ENCODE measurements at places on chromosomes 6 and 20.

DNA sequence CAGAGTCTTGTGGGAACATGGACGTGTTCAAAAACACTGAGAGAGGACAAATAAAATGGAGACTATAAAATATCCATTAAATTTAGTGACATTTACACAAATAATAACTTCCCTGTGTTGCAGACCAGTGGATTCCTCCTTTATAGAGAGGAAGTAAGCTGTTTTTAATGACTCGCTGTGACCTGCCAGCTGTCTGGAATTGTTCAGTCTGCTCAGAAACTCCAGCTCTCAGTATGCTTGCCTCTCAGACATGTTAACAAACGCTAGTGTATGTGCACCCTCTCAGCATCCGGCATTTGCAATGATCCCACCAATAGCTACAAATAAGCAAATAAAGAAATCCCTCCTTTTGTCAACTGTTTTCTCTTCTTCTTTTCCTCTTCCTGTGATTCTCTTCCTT, 158.0 kb upstream of the TCF21 start:
- DNase-seq: no peak

GRCh38 chr6:88764081-88764480, 199.3 kb downstream of the RNGTT start:
- DNase-seq: no peak

DNA sequence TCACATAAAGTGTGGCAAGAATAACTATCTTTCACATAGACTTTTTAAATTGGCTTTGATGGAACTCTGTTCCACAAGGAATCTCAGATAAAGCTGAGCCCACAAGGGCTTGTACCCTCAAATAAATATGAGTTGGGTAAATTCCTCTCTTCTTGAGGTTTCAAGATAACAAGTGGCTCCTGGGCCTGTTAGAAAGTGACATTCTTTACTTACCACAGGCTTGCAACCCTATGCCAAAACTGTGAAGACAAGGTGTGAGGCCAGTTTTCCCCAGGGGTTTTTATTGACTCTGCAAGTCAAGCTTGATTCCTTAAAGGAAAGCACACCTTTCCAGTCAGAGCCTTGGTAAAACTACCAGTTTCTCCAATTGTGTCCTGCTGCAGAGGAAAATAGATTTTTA, 664.8 kb upstream of the GJE1 start:
- DNase-seq: no peak

GRCh38 chr20:312866-313265, 12.5 kb upstream of the SOX12 start:
- no peak for DNase-seq

DNA sequence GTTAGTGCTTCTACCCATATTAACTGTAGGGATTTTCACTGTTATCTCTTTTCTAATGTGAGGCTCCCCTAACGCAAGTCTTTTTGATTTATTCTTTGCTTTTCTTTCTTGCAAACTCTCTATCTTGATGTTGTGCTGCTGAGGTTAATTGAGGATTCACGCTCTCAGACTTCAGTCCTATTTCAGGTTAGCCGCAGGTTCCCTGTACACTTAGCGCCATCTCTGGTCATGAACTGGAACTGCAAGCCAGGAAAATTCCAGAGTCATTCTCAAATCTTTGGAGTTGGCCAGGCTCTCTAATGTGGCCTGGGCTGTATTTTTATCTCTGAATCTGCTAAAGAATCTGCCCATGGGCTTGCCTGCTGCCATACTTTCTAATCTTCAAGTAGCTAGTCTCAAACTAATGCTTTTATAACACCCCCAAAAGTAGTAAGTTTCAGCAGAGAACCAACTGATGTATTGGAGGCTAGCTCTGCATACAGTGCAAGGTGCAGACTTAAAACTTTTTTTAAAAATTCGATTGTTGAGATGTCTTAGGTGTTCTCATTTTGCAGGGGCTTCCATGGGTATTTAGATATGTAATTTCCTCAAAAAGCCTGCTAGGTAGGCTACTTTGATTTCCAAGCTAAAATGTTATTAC, 91.1 kb upstream of the OPRM1 start:
- DNase-seq: no peak

DNA sequence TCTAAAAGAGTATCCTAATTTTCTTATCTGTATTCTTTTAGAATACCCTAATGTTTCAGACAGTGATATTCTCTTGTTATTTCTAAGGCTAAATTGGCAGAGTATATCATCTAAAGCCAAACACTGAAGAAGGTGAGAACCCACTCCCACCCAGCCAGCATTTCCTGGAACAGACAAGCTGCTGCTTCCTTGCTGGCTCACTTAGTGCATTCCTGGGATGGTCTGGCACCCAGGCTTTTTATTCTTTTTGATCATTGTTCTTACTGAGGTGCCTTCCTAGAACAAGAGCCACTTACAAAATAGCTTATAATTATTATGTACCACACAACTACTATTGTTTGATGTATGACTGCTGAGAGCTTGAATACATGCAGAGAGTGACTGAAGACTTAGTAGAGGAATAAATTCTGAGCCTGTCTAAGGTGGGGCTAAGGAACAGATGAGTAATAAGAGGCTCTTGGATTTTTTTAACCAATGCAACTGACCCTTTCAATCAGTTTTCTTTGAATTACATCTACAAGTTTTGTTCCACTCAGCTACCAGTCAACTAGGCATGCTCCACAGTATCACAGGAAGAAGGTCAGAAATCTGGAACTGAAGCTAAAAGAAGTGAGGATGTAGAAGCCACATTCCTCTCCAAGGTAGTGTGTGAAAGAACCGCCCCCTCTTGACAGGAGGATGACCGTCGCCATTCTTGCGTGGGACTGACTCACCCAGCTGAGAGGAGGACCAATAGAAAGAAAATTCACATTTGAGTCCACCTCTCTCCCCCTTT, 30.1 kb downstream of the PRPH2 start:
- no peak for DNase-seq

DNA sequence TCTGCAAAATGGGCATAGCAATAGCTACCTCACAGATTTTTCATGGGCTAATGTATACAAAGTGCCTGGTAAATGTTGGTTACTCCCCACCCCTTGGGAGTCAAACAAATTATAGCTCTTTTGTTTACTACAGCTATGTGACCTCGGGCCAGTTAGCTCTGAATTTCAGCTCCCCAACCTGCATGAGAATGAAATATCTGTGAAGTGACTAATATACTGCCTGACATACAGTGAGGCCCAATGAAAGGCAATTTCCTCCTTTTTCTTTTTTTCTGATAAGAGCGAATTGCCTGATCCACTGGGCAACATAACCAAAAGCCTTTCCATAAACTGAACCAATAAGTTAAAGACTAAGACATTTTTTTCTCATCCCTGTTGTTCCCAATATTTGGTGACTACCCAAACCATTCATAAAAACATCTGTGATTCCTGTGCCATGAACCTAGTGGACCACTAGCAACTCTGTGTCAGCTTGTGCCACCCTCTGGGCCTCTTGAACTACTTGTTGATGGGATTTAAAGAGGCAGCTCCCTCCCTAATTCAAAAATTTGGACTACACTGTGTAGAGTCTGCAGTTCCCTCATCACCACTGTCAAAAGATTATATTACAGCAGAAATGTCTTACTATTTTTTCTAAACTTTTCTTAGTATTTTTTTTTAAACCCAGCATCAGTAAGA, 91.9 kb upstream of the TMEM30A start:
- no peak for DNase-seq

- DNase-seq: no peak
Measured at GRCh38 chr20:32442630-32443373, 84.7 kb downstream of the ASXL1 start.

GRCh38 chr6:49299279-49299678, 163.8 kb downstream of the MMUT start:
- DNase-seq: no peak

GRCh38 chr6:116277124-116277523, 2.6 kb downstream of the TSPYL1 start:
- no peak for DNase-seq

- DNase-seq: no peak
Measured at GRCh38 chr20:3658716-3659491, 4.3 kb downstream of the GFRA4 start.

DNA sequence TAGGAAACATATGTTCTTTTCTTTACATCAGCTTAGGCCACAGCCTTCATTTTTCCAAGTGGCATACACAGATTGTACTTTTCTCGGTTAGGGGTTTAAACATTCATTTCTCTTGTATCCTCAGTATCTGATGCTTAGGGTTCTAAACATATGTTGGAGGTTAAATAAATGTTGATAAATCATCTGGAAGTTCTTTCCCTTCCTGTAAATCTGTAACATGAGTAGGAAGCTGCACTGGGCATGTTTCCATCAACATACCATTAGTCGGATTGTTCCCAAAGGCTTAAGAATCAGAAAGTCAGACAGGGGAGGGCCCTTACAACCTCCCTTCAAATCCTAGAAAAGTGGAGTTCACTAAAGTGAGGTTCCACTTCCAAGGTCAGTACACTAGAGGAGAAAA, 54.8 kb upstream of the BCLAF1 start:
- DNase-seq: no peak

DNA sequence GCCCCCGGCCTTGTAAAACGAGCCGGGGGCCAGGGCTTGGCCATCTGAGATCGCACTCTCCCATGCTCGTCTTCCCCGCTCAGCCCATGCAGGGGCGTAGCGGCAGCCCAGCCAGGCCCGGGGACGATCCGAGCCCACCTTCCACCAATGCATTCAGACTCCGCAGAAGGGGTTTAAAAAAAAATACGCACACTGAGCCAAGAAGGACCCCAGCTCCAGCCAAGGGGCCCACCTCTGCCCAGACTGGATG, 320 bp downstream of the GSTA4 start:
- DNase-seq: peak; percentile 77

- no peak for DNase-seq
Measured at GRCh38 chr20:36792422-36792821, 18.9 kb upstream of the DSN1 start.

DNA sequence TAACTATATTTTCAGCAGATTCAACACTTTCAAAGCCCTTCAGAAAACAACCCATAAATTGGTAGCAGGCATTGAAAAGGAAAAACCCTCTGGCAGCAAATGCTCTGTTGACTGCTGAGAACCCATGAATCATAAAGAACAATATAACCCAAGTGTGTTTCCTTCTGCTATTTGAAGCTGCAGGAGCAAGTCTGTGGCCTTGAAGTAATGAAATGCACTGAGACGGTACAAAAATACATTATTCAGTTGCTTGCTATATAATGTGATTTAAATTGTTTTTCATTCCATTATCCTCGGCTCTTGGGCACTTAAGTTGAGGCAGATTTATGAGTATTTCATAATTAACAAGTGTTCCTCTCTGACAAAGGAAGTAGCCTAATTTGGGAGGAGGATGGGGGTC, 40.6 kb upstream of the SAMD5 start:
- no peak for DNase-seq

DNA sequence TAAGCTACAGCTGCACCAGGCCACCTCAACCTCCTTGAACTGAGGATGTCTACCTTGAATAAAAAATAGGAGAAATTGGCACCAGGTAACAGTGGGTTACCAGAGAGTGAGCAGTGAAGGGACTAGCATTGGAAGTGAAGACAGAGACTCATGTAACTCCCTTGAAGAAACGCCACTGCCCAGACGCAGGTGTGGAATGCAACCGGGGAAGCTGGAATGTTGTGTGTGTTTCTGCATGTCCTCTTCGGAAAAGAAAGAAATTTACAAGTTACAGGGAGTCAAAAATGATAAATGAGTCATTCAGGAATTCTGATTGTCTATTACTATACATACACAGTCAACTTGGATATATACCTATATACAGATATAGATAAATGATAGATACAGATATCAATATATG, 514.7 kb upstream of the AGPAT4 start:
- no peak for DNase-seq

GRCh38 chr6:149862922-149863697, 1.0 kb downstream of the LRP11 start:
- DNase-seq: peak; percentile 31

DNA sequence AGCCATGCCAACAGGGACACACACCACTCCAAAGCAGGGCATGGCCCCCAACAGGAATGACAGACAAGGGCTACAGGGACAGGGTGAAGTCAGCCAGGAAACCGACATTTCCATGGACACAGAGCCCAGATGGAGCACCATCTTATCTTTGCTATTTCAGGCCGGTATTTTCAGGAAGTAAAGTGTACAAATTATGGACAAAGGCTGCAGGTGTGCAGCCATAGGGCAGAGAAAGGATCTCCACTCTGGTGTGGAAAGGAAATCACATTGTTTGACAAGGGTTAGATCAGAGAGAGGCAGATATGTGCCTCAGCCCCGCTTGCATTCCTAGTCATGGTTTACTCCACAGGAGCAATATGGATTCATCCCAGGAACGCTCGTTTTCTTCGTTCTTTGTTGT, 81.7 kb upstream of the SLC22A23 start:
- no peak for DNase-seq

- DNase-seq: no peak
Measured at GRCh38 chr20:48638546-48638945, 189.3 kb downstream of the PREX1 start.

- DNase-seq: peak; percentile 93
Measured at GRCh38 chr6:26312501-26313397, 52.2 kb upstream of the BTN3A2 start.

DNA sequence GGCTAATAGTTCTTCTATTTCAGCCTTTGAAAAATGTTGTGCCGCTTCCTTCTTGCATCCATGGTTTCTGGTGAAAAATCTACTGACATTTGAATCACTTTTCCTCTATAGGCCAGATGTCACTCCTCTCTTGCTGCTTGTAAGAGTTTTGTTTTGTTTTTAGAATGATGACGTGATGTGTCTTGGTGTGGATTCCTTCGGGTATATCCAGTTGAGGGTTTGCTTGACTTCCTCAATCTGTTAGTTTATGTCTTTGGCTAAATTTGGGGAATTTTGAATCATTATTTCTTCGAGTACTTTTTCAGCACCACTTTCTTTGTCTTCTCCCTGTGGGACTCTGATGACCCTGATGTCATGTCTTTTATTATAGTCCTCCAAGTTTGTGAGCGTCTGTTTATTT, 175.5 kb downstream of the MYLK4 start:
- DNase-seq: no peak

GRCh38 chr6:131107151-131107550, 28.1 kb upstream of the AKAP7 start:
- no peak for DNase-seq

All from NCI-H748 treated with DMSO at 0.1 percent for 48 hours (cell line).